ENCODE measurements at places on chromosomes 3 and 15. TPM values are rescaled to one million over a fixed set of nuclear protein-coding genes. Genes with fewer than 3 reads are reported as not detected.

The TIGIT gene
- 92.8 TPM for polyA plus RNA-seq

The ITIH4 gene
- not detected for polyA plus RNA-seq

The ALDH1A2 gene
- polyA plus RNA-seq, result not detected

The SAMMSON gene
- polyA plus RNA-seq, result not detected

The TP63 gene
- polyA plus RNA-seq, result 0.13 TPM

The PLAAT1 gene
- not detected for polyA plus RNA-seq

The CCR4 gene
- 10.0 TPM for polyA plus RNA-seq

The CPEB1 gene
- 1.2 TPM for polyA plus RNA-seq

The NR1I2 gene
- polyA plus RNA-seq, result 1.0 TPM

The ITIH1 gene
- polyA plus RNA-seq, result not detected

Data from CD8-positive, alpha-beta memory T cell (primary cell).